ENCODE measurements at places on chromosomes 2 and 18. TPM values are rescaled to one million over a fixed set of nuclear protein-coding genes. Genes with fewer than 3 reads are reported as not detected.

Gene CDCA7
- total RNA-seq = 5.5 TPM

Gene DYSF
- 4.2 TPM for total RNA-seq

Gene OSR1
- 2.2 TPM for total RNA-seq

Gene PDE1A
- total RNA-seq = 1.7 TPM

Gene ORC4
- total RNA-seq = 17.1 TPM

Gene ALPI
- total RNA-seq = not detected

Gene RTP5
- not detected for total RNA-seq

Gene CYBRD1
- total RNA-seq = 113 TPM

Gene STPG4
- total RNA-seq = 0.64 TPM

Gene ZNF385B
- total RNA-seq = not detected

Gene UGT1A4
- total RNA-seq = not detected

Measured in fibroblast of villous mesenchyme (primary cell).